Stimulated activated CD4-positive, alpha-beta T cell treated with anti-CD3 and anti-CD28 coated beads, Interleukin-2, amount 100 ng/mL, for 48 hours (primary cell): ENCODE measurements at places on chromosomes 12 and 14.

DNA sequence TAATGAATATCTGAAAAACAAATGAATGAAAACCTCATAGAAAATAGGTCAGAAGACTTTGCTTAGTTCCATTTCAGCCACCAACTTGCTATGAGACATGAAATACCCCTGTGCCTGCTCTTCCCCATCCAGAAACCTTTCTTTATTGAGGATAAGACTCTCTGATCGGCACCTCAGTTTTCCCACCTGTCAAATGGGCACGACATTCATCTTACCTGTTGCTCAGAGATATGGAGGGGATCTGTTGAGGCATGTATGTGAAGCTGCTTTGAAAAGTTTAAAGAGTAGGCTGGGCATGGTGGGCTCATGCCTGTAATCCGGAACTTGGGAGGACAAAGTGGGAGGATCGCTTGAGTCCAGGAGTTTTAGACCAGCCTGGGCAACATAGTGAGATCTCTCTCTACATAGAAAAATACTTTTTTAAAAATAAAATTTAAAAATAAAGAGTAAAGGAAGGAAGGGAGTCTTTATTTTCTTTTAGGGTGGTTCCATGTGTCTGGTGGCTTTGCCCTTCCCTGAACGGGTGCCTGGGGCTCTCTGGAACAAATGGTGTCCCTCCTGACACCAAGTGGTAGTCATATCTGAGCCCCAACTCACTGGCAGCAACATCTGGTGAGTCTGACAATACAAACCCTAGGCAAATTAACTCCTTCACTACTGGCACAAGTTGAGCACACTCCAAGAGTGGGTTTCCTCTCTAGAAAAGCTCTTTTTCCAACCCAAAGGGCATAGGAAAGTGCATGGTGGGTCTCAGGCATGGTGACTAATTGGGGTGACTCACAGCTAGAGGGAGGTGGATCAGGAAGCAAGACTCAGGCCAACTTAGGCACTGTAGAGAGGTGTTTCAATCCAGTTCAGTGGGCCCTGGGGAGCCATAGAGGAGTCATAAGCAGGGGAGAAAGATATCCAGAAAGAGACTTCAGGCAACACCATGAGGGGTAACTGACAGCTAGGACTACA lies 42.1 kb downstream of the MAP1LC3B2 start:
- no peak for DNase-seq

DNA sequence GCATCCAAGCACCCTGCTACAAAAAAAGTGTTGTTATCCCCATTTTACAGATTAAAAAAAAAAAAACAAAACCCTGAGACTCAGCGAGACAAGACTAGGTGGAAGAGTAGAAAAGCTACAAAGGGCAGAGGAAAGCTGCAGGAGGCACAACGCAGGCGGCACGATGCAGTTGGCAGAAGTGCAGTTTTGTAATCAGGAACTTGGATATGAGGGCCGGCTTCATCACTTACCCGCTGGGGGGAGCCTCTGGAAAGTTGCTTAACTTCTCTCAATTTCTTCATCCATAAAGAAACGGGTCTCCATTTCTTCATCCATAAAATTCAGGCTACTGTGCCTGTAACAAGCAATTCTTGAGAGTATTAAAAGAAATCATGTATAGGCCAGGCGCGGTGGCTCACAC lies 33.1 kb upstream of the CCDC60 start:
- no peak for DNase-seq

GRCh38 chr12:80857311-80857710 lies 80.4 kb downstream of the LIN7A start:
- DNase-seq: no peak

- DNase-seq: peak; percentile 29
Measured at GRCh38 chr12:121036810-121037326, 2.2 kb downstream of the OASL start.

GRCh38 chr12:98259693-98260092 lies 255.7 kb upstream of the TMPO start:
- no peak for DNase-seq

DNA sequence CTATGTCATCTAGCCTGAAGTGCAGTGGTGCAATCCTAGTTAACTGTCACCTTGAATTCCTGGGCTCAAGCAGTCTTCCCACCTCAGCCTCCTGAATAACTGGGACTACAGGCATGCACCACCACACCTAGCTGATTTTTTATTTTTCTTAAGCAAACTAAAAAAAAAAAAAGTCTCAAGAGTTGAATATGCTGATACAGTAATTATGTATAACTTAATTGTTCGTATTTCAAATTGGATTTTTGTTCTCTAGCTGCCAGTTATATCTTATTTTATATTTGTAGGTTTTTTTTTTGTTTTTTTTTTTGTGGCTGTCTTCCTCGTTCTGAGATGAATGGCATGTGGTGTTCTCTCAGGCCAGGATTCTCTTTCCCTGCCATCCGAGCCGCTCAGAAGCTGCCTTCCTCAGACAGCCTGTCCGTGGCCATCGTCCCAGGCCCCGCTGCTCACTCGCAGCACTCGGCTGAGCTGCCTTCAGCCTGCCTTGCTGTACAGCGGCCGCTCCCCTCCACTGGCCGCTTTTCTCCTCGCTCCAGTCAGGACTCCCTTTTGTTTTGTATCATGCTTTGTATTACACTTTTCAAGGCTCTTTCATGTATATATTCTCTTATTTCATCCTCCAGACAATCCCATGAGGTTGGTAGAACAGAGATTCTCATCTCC lies 53.3 kb downstream of the WDR20 start:
- DNase-seq: no peak

GRCh38 chr12:48388460-48388859 lies 37.7 kb upstream of the ZNF641 start:
- DNase-seq: no peak

GRCh38 chr12:110543252-110543959 lies 39.7 kb downstream of the PPTC7 start:
- no peak for DNase-seq

DNA sequence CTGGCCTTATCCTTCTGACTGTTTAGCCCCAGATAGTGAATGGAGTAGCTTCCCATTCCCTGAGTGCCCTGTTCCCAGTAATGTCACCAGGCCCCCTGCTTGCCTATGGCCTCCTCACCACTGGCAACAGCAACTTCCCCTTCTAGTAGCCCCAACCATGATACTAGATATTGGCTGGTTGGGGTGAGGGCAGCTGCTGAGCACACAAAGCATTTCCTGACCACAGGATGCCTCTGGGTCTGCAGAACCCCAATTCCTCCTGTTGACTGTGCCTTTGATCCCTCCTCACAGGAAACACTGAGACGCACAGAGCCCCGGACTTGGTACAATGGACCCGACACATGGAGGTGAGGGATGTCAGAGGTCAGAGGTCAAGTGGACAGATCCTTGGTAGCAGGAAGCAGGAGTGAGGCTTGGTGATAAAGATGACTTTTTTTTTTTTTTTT lies 597 bp downstream of the SOAT2 start:
- DNase-seq: no peak

DNA sequence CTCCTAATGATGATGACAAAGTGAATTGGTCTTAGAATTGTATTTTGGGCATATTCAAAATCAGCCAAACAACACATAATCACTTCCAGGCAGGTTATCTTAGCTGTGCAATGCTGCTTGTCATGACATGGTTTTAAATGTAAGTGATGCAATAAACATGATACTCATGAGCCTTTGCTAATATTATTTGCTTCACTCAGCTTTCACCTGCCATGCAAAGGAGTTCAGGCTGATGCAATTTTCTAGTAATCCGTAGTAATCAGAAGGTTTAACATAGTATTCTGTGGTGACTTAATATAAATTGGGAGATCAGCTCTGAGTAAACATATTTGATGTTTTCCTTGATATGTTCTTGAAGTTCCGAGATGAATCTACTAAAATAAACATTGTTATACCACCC lies 29.1 kb downstream of the TMEM260 start:
- no peak for DNase-seq
